Urothelium cell line (cell line): ENCODE measurements at places on chromosomes 7 and 10.
A peak's percentile ranks its signal among the peaks of the same experiment; 100 is the strongest.

GRCh38 chr10:30034433-30035137, 24.8 kb downstream of the JCAD start:
- DNase-seq = no peak

DNA sequence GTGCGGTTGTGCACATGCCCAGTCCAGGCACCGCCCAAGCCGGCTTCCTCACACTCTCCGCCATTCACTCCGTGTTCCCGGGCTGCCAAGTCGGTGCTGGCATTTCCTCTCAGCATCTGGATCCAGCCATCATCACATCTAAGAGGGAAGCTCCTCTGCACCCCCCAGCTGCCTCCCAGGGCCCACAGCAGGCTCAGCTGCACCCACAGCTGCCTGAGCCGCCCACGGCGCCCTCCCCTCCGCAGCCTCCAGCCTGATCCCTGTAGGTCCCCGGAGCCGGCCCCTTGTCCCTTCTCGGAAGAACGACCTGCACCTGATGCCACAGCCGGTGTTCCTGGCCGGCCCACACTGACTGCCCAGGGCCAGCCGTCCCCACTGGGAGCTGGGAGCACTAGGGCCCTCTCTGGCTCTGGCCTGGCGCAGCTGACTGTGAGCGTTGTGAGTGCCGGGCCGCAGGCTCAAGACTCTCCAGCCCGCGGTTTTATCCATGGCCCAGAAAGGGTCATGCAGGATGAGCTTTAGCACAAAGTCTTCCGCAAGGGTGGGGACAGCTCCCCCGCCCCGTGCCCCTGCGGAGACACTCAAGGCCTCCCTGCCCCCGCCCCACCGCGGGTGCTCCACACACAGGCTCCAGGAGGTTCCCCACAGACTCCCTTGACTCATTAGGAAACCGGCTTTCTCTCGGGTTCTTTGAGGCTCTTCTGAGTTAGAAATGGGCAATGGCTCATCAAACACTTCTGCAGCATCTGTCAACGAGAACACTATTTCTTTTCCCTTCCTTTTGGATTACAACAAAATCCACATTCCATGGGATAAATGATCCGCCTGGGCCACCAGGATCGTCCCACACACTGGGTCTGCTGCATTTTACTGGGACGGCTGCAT, 31.2 kb downstream of the CFAP46 start:
- no peak for DNase-seq

DNA sequence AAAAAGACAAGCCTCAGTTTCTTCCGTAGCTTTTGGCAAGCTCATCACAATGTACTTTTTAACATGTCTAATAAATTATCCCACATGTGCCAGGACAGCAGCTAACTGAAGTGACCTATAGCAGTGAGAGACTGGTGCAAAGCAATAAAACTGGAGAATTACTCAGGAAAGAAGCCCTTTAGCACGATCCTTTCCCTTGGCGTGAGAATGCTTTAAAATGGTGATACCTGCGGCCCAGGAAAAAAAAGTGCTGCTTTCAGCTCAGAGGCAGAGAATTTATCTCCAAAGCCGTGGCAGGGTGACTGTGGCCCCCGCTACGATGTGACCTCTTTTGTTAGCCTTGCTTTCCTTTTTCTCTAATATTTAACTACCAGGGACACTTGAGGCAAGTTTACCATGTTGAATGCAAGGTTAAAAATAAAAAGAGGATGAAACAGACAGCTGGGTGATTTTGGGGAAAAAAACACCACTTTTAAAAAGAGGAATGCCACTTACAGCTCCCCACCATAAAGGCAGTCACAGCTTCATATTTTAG, 184.0 kb downstream of the FANK1 start:
- DNase-seq = no peak

DNA sequence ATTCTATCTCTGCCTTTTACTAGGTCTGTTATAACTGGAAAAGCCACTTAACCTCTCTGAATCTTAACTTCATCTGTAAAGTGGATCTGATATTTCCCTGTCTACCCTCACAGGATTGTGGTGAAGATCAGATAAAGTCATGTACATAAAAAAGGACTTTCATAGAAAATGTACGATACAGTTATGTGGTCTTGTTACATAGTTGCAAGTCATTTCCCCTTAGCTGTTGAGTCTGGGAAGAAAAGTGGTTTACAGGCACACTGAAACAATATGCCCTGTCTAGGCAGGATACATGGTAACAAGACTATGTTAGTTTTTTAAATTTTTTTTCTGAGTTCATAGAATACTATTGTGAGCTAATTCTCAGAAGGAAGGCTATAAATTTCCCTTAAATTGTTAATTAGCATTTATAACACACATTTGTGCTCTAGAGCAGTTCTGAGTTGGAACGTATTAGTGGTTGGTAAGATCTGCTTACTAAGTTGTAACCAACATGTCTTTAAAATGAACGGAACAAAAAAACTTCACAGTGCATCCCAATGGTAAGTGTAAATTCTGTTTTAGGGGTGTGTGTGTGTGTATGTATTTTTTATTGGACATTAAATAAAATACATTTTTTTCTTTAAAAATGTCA, 7.1 kb upstream of the GSTO1 start:
- no peak for DNase-seq

- peak; percentile 79 for DNase-seq
Measured at GRCh38 chr7:96084881-96085553, 236.9 kb downstream of the SLC25A13 start.

- DNase-seq = peak; percentile 82
Measured at GRCh38 chr10:60611291-60611747, 167.0 kb upstream of the CDK1 start.

DNA sequence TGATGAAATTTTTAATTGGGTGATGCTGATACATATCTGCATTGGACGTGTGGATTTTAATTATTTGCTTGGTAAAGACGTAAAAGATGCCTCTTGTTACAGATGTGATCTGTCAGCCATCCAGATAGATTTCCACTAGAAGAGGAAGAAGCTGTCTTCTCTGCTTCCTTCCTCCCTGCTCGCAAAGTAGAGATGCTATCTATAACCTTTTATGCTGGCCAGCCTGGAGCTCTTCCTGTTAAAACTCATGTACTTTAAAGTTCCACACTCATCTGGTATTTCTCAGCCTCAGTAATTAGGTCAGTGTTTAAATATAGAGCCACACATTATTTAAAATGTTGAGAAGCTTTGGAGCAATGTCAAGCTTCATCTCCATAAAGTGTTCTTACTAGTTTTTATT, 51.2 kb upstream of the TMEM229A start:
- no peak for DNase-seq

DNA sequence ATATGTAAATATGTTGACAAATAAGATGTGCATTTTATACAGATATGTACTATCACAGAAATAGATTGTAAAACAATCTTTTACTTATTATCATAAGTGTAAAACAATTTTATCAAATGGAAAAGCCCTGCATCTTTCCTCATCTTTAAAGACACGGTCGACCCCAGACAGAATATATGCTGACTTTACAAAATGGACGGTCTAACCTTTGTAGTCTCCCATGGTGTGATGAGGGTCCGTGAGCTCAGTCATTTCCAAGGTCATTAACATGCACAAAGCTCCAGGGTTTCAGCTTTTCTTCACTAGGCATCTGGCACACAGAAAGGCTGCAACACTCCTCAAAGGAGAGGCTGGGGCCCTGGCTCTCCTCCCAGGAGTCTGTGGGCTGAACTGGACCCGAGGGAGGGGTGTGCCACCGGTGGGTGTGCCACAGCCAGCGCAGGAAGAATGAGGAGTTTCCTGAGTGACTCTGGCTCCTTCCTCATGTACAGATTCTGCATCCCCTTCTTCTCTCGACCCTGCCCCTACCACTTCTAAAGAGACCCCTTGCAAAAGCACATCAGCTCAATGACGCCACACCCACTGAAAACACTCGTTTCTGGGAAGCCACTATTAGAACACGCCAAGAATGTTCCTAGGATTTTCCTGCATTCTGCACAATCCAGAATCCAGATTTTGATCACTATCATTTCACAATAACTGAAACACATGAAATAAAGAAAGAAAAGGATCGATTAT, 26.2 kb upstream of the ABLIM1 start:
- peak; percentile 71 for DNase-seq

DNA sequence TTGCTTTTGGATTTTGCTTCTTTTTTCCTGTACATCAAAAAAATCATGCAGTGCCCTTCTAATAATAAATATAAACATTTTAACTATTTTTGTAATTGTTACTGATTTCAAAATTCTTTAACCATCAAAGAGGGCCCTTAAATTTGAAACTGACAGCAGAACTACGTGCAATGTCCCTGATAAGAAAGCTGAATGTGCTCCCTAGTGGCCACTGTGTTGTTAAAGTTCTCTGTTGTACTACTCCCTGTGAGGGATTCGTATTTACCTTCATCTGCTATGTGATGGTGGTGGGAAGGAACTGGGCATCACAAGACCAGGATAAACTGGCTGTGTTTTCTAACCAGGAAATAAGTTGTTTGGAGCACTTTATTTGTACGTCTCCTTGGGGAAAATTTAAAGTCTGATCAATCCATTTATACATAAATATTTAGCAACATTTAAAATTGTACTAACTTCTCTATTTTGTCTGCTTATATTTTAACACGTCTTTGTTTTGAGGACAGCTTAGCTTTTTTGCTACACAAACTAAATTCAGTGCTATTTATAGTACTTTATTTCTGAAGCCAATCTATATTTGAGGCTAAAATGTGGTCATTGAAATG, 322.4 kb downstream of the HGF start:
- peak; percentile 69 for DNase-seq

- peak; percentile 21 for DNase-seq
Measured at GRCh38 chr7:125934539-125934938, 1004.9 kb upstream of the POT1 start.
